ENCODE measurements at places on chromosomes 6 and 20. TPM values are rescaled to one million over a fixed set of nuclear protein-coding genes. Genes with fewer than 3 reads are reported as not detected.

- no peak for DNase-seq
Measured at GRCh38 chr20:13094976-13095375, 86.2 kb downstream of the SPTLC3 start.

GRCh38 chr6:56021943-56022342, 146.6 kb upstream of the BMP5 start:
- DNase-seq, result no peak

DNA sequence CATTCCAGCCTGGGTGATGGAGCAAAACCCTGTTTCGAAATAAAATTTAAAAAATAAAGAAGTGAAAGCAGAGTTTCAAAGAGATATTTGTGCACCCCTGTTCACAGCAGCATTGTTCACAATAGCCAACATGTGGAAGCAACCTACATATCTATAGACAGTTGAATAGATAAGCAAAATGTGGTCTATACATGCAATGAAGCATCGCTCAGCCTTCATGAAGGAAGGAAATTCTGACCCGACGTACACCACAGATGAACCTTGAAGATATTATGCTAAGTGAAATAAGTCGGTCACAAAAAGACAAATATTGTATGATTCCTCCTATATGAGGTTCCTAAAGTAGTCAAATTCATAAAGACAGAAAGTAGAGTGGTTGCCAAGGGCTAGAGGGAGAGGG, 6.5 kb upstream of the NCOA6 start:
- DNase-seq, result no peak

GRCh38 chr6:16239798-16240123, 1.4 kb downstream of the GMPR start:
- no peak for DNase-seq

DNA sequence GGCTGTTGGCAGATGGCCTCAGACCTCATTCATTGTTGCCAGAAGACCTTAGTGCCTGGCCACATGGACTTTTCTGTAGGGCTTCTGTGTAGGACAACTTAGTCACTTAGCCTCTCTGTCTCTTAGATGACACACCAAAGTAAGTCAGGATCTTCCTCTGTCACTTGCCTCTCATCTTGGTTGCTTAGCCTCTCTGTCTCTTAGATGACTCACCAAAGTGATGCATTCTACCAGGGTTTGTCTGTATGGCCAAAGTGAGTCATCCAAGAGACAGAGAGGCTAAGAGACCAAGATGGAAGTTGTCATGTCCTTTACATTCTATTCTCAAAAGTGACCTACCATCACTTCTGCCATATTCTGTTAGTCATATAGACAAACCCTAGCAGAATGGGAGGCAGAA, 255.9 kb upstream of the DEFB112 start:
- DNase-seq, result no peak

GRCh38 chr6:3406891-3407809, 49.7 kb downstream of the SLC22A23 start:
- DNase-seq, result no peak

DNA sequence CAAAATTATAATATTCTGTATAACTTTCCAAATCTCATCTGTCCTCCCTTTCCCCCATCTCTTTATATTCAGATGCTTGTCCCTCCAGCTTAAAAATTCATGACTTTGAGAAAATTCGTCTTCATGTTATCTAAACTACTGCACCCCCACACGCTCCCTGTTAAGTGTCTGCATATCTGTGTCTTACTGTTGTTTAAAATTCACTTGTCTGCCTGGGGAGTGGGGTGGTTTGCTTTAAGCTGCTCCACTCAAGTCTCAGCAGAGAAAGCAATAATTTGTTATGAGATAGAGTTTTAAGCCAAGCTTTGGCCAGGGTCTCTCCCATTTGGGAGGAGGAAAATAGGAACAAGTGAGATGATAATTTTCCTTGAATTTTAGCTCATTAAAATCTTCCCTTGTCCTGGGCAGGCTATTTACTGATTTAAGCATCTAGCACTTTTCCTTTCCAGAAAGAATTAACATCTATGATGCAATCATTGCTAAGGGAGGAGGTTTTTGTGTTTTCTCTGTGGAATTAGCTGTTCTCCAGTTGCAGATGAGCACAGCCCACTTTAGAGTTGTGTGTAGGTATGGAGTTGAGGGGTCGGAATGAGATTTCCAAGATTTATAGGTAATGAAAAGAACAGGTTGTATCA, 36.8 kb downstream of the MTHFD1L start:
- DNase-seq, result no peak

- no peak for DNase-seq
Measured at GRCh38 chr20:39939241-39939865, 749.7 kb downstream of the MAFB start.

DNA sequence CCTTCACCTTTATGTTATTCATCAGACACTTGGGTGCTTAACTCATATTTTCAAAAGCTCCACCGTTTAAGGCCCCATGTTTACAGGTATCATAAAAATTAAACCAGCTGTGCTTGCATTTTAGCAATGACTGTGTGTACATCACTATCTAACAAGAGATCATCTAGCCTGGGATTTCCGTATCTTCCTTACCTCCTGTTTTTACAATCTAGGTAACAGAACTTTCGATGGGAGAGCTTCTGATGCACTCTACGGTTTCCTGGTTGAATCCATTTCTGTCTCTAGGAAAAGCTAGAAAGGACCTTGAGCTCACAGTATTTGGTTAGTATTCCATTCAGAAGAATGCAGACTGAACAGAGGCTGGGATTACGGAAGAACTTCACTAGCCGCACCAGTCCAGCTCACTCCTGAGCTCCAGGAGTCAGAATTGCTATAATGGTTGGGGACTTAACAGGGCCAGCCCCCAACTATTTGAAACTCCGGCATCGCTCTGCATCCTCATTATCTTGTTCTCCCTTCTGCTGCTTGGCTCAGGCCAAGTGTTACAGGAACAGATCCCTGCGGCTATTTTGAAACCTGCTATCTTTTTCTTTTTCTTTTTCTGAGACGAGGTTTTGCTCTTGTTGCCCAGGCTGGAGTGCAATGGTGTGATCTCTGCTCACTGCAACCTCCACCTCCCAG, 13.0 kb upstream of the CLDN20 start:
- no peak for DNase-seq

GRCh38 chr6:12222405-12223366, 67.5 kb upstream of the EDN1 start:
- DNase-seq, result no peak

GRCh38 chr20:32354592-32355416, 3.3 kb upstream of the ASXL1 start:
- DNase-seq, result no peak

Gene VSTM2L
- polyA plus RNA-seq, result 5.1 TPM

Gene PLAGL1
- 141 TPM for polyA plus RNA-seq

Measured in left lung (tissue), 14 donors.